ENCODE measurements at places on chromosomes 5 and 9. TPM values are rescaled to one million over a fixed set of nuclear protein-coding genes. Genes with fewer than 3 reads are reported as not detected.

- no peaks in the 10 kb centered on the region for H3K36me3 ChIP-seq
- no peaks in the 10 kb centered on the region for H3K4me1 ChIP-seq
- DNase-seq, result no peak
- H3K27me3 ChIP-seq, result peaks cover 12% of the 10 kb centered on the region
- H3K4me3 ChIP-seq, result no peak overlapping the region
Measured at GRCh38 chr5:58847041-58847440, 264.2 kb downstream of the RAB3C start.

DNA sequence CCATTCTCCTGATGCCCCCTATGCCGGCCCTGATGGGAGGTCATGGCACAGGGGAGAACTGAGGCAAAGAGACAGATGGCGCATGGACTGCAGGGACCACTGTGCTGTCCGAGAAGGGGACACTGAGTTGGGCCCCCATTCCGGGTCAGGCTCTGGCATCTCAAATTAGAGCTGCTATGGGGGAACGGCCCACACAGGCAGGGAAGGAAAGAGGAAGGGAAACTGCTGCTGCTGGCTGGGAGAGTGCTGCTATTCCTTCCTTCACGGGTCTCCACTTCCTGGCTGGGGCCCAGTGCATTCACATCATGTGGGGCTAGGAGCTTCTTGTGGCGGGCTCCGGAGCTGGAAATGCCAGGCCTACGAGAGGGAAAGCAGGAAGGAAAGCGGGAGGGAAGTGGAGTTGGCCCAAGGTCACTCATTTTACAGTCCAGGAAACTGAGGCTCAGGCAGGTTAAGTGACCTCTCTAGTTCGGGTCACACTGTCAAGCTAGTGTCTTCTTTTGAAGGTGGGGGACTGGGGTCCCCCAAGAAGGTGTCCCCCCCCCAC is 1.3 kb upstream of the CARD19 start:
- no peak for DNase-seq
- H3K27ac ChIP-seq, result peak overlapping the region; percentile 75
- H3K4me1 ChIP-seq, result peaks cover 28% of the 10 kb centered on the region
- H3K4me3 ChIP-seq, result peak overlapping the region; percentile 64
- H3K27me3 ChIP-seq, result no peaks in the 10 kb centered on the region

DNA sequence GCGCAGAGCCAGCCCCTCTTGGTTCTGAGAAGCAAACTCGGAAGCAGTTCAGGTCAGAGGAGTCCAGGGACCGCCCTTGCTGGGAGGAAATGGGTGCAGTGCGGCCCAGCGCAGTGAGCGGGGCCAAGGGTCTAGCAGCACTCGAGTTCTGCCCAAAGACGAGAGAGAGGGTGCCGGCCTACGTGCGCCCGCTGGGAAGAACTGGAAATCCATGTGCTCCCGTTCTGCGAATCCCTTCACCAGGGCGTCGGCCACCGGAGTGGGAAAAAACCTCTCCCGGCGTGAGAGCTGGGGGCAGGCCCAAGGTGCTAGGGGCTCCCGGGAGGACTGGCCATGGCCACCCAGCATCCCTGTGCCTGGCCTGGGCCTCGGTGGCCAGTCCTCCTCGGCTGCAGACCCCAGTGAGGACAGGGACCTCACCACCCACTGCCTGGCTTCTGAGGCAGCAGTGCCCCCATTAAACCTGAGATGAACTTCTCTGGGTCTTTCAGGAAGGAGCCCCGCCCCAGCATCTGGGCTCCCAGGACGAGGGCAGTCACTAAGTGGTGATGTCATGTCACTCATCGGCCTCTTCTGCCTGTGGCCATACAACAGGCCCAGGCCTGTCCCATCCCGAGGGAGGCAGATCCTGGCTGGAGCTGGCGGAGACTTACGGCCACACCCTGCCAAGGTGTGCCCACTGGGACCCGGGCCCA is 10.6 kb downstream of the TMEM250 start:
- H3K27me3 ChIP-seq, result no peaks in the 10 kb centered on the region
- H3K36me3 ChIP-seq, result no peaks in the 10 kb centered on the region
- H3K4me3 ChIP-seq, result no peak overlapping the region
- no peak for DNase-seq
- H3K27ac ChIP-seq, result no peak overlapping the region

Gene PRELID2
- 23.7 TPM for total RNA-seq

Gene PCSK5
- not detected for total RNA-seq
